Stimulated activated CD4-positive, alpha-beta T cell treated with anti-CD3 and anti-CD28 coated beads, Interleukin-12 subunit alpha, Interleukin-12 subunit beta, amount 100 ng/mL, for 24 hours (primary cell): ENCODE measurements at places on chromosomes 1 and 21.

DNA sequence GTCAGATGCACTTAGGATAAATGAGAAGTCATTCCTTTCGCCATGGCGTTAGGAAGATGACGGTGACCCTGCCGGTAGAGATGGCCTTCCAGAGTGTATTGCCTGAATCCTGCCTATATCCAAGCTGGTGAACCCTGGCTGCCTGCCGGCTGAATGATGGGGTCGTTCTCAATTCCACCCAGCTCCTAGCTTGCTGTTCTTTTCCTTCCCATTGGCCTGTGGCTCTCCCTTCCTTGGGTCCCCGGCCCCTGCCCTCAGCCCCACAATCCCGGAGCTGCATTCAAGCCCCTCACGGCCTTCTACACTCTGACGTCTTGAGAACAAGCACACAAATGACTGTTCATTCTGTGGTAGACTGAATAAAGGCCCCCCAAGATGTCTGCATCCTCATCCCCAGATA lies 28.2 kb upstream of the ZBTB21 start:
- no peak for DNase-seq

- DNase-seq, result no peak
Measured at GRCh38 chr1:162884831-162885230, 23.9 kb upstream of the CCDC190 start.

GRCh38 chr1:36143424-36143823 lies 5.9 kb downstream of the TRAPPC3 start:
- no peak for DNase-seq

DNA sequence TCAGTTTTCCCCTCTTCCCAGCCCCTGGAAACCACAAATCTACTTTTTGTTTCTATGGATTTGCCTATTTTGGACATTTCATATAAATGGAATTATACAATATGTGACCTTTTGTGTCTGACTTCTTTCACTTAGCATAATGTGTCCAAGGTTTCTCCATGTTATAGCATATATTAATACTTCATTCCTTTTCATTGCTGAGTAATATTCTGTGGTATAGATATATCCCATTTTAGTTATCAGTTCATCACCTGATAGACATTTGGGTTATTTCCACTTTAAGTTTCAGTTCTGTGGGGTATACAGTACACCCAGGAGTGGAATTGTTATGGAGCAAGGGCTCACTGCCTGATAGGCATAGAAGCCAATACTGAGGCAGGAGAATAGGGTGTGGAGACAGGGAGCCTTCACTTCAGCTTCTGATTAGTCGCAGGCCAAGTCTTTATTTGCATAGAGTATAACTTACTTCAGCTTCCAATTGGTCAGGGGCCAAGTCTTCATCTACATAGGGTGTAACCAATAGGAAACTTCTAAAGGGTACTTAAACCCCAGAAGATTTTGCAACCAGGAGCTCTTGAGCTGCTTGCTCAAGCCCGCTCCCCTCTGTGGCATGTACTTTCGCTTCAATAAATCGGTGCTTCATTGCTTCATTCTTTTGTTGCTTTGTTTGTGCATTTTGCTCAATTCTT lies 8.3 kb upstream of the NVL start:
- DNase-seq, result no peak
